ENCODE measurements at places on chromosomes 11 and 22.

DNA sequence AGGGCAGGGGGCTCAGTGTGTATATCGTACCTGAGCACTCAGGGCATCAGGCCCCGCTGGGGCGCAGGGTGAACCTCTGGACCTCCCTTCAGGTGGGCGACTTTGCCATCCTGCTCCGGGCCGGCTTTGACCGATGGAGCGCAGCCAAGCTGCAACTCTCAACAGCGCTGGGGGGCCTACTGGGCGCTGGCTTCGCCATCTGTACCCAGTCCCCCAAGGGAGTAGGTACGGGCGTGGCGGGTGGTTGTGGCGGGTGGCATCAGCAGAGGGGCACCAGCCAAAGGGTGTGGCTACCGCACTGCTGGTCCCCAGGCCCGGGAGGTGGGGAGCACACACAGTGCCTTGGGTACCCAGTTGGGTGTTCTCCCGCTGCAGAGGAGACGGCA, 6.3 kb downstream of the SLC39A13 start:
- DNase-seq, result no peak

- no peak for DNase-seq
Observed at GRCh38 chr11:44016131-44016530, 31.6 kb upstream of the ACCSL start.

- peak; percentile 12 for DNase-seq
Observed at GRCh38 chr11:126194121-126194543, 17.3 kb downstream of the RPUSD4 start.

DNA sequence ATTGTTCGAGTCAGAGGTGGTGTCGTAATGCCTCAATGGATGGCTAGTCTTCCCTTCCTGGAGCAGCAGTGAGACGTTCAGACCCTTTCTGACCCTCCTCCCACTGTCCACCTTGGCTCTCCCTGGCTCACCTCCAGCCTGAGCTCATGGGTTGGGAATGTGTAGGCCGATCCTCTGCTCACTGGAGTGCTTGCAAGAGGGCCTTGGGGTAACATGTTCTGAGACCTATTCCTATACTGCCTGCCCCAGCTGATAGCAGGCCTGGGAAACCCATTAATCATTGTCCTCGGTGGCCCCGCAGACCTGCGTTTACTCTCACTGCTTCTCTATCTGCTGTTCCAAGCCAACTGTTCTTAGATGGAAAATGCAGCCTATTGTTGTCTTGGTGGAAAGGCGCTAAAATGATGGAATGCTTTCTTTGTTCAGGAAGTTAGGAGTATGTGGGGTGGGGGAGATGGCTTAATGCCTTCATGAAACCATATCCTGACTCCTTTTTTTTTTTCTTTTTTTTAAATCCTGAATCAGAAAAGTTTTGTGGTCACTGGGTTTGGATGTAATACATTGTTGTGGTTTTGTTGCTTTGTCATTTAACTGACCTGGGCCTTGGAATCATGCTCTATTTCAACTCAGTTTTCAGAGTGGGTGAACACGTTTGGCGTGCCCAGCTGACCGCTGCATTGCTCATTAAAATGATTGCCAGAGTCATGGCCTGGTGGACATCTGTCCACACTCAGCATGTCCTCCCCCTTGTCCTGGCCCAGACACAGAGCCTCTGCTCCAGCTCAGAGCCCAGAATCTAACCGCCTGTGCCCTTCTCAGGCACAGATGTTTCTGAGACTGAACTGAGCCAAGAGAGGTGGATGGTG, 72.5 kb downstream of the MICAL2 start:
- no peak for DNase-seq

DNA sequence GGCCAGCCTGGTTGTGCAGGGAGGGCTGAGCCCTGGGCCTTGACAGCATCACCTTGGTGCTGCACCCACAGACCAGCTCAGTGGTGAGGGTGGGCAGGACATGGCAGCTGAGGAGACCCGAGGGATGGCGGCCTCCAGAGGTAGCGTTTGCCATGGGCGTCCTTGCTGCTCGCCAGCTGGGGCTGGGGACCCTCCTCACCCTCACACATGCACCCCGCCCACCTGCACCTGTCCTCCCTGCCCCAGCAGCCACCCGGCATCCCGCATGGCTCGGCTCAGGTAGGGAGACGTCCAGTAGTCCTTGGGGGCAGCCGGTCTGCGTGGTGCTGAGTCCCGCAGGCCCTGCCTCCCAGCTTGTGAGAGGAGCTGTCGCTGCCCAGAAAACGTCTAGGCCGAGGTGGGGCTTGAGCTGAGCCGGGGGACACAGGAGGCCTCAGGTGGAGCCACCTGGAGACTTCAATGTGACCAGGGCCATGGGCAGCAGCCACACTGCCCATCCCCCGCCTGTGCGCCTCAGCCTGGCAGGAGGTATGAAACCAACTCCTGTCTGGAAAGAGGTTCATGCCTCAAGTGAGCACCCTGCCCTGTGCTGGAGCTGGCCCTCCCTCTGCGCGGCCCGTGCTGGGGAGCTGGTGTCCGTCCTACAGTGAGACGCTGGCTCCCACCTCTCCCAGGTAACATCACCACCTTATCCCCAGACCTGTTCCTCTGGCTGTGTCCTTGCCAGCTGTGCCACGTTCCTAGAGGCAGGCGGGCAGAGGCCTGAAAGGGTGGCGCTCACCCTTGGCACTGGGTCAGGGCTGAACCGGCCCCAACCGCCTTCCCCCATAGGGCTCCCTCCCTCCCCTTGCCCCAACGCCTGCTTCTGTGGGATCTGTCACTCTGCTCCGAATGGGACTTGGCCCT, 3.3 kb upstream of the TRABD start:
- DNase-seq, result no peak

- no peak for DNase-seq
Observed at GRCh38 chr22:49010901-49011300, 816.8 kb downstream of the BRD1 start.

DNA sequence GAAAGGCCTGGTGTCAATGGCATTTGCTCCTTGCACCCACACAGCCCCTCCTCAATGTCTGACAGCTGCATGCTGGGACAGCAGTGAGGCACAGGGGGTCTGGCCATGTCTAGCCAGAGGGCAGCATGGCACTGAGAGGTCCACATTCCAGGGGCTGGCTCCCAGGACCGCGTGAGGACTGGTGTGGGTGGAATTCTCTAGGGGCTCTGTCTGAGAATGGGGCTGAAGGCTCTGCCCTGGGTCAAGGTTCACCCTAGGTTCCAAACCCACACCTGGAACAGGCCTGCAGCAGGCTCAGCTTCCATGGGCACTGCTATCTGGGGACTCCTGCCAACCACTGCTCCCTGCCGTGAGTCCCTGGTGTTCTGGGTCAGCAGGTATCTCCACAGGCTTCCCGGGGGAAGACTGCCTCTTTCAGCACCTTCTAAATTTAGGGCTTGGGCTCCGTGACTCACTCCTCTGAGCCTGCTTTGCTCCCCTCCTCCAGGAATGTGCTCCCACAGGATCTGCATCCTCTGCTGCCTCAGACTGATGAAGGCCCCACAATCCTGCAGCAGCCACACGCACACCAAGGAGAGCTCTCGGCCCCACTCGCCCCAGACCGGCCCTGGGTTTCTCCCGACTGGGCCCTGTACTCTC, 4.2 kb downstream of the STARD10 start:
- DNase-seq, result no peak

DNA sequence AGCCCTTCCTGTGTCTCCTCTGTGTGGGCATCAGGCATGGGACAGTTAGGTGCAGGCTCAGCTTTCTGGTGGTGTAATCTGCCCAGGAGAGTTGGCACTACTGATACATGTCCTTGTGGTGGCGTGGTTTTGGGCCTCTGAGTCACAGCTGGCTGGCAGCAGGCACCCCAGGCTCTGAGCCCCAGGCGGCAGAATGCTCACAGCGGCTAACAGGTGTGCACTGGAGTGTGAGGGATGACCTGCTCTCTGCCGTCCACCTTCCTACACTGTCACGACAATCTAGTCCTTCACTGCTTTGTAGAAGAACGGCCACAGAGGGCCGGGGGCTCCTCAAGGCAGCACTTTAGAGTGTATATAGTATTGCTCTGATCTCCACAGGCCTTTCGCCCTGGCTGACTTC, 100.3 kb upstream of the PITPNB start:
- DNase-seq, result no peak

GRCh38 chr22:50737728-50738648, at the start of gene ACR:
Gene ACR, plus strand, starts transcription at chr22:50738204. Its CDS starts 32 bp downstream, at chr22:50738236.
- no peak for DNase-seq

DNA sequence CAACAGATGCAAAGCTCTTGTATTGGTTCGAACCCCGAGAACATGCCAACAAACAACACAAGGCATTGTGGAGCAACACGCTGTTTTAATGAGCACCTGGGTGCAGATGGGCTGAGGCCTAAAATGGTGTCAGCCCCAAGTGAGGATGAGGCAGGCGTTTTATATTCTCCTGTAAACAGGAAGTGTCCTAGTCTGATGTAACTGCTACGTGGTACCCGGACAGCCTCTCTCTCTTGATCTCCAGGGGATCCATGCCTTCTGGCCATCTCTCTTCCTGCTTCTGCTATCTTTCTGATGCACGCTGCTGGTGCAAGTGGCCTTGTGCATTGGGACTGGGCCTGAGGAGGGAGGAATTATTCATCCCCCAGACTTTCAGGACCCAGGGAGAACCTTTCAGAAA, 19.4 kb upstream of the VSTM5 start:
- DNase-seq, result no peak

GRCh38 chr11:589798-590197, 13.5 kb downstream of the PHRF1 start:
- no peak for DNase-seq

GRCh38 chr11:123450623-123451022, 20.6 kb downstream of the GRAMD1B start:
- no peak for DNase-seq

GRCh38 chr11:81888391-81888790, 845.3 kb downstream of the FAM181B start:
- no peak for DNase-seq

DNA sequence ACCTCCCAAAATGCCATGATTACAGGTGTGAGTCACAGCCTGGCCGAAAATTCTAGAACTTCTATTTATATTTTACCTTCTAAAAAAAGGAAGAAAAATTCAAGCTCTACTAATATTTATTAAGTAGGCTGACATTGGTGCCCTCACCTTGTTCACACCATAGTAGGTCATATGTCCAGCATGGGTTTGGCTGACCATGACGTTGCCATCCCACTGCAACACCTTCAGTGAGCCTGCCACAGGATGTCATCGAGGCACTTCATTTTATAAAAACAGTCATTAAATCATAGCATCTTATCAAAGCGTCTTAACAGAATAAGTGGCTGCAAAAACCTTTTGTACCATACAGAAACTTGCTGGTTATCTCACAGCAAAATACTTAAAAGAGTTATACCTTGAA, 58.3 kb downstream of the LRRC32 start:
- DNase-seq, result no peak

DNA sequence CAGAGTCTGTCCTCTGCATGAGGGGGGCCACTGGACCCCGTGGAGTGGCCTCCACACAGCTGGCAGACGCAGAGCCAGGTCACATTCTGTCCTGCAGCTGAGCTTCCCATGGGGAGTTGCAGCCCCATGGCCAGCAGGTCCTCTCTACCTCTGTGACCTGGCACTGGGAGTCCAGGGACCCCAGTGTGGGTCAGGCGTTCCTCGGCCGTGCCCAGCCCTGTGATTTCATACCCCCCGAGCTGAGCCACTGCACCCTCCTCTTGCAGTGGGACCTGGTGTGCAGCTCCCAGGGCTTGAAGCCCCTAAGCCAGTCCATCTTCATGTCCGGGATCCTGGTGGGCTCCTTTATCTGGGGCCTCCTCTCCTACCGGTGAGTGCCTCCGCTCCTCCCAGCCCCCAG, 32.2 kb upstream of the SLC22A12 start:
- DNase-seq, result no peak

- no peak for DNase-seq
Observed at GRCh38 chr11:68974421-68975194, 6.2 kb downstream of the MRGPRD start.

DNA sequence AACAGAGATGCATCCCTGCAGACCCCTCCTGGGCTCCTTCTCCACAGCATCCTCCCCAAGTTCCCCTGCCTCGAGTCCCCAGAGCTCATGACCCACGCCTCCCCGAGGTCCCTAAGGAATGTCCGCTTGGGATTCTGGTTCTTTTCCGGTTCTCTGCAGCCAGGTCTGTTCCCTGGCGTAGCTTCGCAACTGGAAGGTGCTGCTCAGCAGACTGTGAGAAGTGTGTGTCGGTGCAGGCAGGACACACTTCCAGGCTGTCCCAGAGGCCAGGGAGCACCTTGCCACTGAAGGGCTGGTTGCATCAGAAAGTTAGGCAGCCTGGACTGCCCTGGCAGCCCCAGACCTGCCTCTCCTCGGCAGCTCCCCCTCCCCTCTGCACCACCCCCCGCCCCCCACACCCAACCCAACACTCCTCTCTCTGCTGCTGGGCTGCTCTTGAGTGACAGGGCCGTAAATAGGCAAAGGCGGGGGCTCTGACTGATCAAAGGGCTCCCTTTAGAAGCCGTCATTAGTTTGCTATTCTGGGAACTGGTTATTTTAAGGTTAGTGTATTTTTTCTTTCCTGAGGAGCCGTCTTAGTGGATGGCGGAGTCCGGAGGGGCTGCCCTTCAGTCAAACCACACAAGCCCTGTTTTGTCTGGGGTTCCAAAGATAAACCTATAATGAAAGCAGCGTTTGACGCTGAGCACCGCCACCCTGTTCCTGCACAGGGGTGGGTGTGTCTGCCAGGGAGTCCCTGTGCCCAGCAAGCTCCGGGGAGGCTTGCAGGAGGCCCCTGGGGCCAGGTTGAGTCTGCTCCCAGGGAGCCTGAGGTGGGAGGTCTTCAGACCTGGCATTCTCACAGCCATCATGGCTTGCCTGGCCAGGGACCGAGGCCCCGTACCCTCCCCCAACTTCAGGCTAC, 88.6 kb upstream of the KCNQ1OT1 start:
- no peak for DNase-seq

DNA sequence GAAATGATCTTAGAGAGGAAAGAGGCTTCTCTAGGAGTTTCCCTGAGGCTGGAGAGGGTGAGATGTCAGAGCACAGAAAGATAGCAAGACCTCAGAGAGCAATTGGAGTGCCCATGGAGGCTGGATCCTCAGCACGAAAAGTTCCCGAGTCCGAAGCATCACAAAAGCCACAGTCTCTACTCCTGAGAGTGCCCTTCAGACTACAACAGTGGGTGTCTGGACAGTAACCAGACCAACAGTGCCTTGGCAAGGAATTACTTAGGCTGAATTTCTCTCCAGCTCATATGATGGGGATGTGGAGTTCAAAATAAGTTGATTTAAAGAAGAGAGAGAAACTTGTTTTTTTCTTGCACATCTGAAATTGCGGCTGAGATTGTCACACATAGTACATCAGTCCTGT, 31.9 kb upstream of the PSMA1 start:
- DNase-seq, result no peak
